NCI-H69 (cell line): ENCODE measurements at places on chromosomes 11 and 22.

GRCh38 chr11:40274017-40274416 lies 1185.4 kb downstream of the LRRC4C start:
- no peak for DNase-seq

GRCh38 chr22:50604256-50605001 lies 3.8 kb downstream of the MAPK8IP2 start:
- DNase-seq = no peak

- no peak for DNase-seq
These were observed 39.2 kb downstream of the USP35 start for GRCh38 chr11:78227921-78228320.

DNA sequence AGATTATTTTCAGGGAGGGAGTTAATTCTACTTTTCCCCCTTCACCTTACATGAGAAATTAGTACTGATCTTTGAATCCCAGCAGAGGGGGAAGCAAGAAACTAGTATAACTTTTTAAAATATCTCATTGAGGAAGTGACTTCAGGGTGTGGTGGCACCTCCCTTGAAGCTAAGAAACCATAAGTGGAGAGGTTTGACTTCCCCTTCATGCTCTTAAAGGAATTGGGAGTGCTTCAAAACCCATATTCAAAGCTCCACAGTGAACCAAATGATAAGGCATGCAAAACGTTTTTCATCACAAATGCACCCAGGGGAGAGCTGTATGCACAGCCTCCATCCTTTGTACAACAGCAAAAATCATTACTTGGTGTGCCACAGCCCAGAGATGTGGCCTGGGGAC lies 540 bp downstream of the MS4A14 start:
- no peak for DNase-seq

DNA sequence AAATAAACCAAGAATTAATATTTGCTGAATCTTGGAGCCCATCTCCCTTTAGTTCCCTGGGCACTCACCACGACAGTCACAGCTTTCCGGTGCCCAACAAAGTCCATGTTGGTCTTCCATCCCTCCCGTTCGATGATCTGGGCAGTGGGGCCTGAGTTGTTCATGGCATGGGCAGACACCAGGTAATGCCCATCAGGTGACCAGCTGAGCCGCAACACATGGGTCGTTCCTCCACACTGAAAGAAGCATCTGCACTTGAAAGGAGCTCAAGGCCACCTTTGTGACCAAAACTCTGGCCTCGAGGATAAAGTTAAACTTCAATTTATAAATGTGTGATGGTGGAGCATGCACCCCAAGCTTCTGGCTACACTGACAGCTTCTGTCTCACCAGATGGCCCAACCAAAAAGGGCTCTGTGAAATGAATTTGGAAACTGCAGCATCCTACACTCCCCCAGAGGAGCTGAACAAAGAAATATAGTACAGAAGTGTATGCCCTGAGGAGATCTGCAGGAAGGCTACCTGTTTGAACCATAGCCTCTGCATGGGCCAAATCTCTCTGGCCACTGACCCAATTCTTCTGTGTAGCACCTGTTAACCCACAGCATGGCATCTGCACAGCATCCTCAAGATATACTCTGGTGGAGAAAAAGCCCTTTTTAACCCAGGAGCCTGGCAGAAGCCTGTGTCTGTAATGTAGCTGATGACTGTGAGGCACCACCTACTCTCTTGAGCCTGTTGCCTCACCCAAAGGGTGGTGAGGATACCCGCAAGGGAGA lies 37.1 kb downstream of the HIRA start:
- no peak for DNase-seq

DNA sequence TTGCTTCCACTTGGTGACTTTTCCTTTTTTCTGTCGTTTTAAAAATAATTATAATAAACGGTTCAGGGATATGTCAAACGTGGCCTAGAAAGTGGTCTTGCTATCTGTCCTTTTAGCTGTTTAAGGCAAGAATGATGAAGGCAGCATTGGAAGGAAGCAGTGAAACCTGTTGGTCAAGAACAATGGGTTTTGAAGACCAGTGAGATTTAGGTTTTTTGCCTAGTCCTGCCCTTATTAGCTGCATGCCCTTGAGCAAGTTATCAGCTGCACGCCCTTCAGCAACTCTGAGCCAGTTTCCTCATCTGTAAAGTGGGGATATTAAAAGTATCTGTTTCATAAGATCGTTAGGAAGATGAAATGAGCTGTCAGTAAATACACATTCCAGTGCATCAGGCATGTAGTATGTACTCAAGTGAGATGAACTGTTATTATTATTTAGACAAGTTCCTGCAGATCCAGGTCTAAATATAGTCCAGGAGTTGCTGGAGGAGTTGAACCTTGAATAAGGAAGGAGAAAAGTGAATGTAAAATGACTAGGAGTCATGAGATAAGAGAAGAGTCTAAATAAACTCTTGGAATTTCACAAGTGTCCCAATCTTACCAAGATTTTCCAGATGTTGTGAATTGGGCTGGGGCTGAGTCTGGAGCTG lies 90.8 kb upstream of the HSD17B12 start:
- no peak for DNase-seq

- DNase-seq = no peak
These were observed 4.3 kb upstream of the RRM1 start for GRCh38 chr11:4090258-4090657.

- DNase-seq = no peak
These were observed 20.2 kb upstream of the TP53AIP1 start for GRCh38 chr11:128962896-128963295.

DNA sequence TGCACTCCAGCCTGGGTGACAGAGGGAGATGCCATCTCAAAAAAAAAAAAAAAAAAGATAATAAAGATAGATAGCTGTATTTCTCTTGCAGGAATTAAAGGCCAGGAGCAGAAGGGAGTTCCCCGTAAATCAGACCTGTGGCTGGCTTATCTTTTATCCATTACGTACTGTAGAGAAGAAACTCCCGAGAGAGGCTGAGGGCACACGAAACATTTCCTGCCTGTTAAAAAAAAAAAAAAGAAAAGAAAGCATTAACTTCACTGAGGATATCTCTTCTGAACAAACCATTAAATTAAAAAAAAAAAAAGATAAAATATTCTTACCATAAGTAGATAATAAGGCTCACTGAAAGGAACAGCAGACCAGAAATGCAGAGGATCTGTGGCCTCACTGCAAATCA lies 22.5 kb downstream of the P4HA3 start:
- no peak for DNase-seq

GRCh38 chr11:64598106-64598796 lies 7.2 kb downstream of the SLC22A12 start:
- DNase-seq = no peak

DNA sequence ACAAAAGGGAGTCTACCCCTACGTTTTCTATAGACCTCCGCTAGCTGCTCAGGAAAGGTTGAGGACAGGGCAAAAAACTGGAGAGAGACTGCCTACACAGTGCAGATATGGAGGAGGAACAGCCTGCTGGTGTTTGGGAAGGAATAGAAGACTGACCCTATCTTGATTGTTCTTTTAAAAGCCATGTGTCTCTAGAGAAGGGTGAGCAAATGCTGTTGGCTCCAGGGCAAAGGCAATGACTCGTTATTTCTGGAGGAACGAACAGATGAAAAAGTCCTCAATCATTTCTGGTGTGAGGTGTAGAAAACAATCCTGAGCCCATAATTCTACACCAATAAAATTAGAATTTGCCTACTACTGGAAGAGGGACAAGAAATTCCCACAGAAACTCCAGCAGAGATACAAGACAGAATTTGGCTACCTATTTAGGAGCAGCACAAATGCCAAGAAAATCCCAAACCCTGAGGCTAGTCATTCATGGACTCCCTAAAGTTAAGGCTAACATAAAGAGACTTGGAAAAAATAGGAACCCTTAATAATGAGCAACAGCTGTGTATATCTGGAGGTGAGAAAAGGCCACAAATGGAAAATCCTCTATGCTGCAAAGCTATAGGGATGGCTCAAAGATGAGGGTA lies 1206.3 kb upstream of the CNTN5 start:
- DNase-seq = peak; percentile 44

DNA sequence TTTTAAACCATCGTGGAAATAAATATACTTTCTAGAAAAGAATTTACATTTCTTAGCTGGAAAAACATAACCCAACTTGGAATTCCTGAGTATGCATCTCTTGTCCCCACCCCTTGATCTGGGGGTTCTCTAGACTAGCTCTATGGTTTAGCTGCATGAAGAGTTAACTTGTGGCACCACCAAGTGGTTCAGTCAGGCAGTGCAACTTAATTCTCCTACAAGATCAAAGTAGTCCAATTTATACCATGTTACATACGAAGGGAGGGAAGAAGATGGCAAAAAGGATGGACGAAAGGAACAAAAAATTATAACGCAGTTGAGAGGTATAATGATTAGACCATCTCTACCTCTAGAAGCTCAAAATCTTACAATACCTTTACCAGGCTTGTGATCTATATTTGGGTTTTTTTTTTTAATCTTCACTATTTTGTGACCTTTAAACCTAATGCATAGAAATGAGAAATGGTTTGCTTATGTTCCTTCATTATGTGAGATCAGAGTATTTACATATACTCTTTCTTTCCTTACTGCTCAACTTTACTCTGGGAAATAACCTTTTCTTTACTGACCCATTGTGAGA lies 28.5 kb upstream of the ALKBH3 start:
- DNase-seq = peak; percentile 73

GRCh38 chr11:44563711-44564110 lies 1.8 kb upstream of the CD82 start:
- no peak for DNase-seq

DNA sequence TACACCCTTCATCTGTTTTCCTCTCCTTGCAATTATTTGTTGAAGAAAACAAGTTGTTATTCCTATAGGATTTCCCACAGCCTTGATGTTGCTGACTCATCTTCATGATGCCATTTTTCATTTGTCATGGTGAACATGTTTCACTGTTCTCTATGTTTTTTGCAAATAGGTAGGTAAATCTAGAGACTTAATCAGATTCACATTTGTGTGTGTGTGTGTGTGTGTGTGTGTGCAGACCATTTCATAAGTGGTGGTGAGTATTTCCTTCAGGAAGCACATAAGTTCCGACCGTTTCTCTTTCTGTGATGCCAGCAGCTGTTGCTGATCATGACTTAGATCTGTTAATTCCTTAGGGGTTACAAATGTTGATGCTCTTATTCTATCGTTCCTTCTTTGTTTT lies 80.3 kb upstream of the IZUMO1R start:
- DNase-seq = no peak

- DNase-seq = no peak
These were observed 1053.8 kb downstream of the LRRC4C start for GRCh38 chr11:40405614-40406013.

DNA sequence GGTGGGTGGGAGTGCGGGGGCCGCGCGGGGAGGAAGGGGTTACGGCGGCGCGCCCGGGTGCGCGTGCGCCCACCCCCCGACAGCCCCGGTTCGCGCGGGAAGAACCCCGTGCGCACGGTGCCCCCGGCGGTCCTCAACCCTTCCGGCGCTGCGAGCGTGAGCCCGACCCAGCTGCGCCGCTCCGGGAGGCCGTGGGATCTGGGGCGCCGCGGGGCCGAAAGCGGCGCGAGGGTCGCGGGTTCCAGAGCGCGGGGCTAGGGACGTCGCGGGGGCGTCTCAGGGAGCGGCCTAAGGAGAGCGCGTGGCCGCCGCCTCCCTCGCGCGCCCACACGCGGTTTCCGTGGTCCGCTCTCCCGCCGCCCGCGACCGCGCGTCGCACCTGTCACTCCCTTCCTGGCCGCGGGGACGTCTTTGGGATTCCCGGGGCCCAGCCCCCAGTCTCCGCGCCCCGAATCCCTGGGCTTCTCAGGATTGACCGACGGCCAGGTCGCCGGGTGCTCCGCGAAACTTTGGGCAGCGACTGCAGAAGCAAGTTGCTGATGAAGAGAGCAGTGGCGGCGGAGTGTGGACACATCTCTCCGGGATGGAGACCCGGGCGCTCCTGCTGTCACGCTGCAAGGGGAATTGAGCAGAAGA lies 582 bp downstream of the SREBF2 start:
- peak; percentile 85 for DNase-seq

DNA sequence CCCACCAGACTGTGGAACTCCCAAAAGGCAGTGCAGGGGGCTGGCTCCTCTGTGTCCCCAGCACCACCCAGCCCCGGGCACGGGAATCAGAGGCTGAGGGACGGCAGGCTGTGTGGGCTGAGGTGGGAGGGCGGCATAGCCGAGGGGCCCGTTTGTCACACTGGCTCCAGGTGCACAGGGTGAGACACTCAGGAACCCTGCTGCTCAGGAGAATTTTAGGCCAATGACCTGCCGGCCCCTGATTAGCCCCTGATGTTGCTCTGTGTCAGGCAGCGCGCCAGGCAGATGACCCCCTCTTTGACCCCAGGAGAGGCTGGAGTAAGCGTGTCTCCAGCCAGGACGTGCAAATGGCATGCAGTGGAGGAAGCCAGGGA lies 52.7 kb downstream of the RTL6 start:
- no peak for DNase-seq

DNA sequence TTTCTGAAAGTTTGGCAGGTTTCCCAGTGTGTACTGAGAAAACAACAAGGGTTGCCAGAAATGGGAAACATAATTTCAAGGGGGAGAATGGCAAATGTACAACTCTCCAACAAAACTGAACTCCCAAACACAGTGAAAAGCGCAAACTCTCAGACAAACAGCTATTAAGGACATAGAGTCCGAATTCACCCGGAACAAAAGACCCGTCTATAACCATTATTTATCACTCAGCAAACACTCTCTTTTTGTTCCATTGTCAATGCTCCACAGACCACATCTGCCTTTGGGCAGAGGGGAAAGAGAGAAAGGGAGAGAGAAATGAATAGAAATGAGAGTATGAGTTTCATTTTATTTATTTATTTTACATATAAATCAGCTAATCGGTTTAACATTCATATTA lies 21.7 kb downstream of the KIRREL3 start:
- peak; percentile 98 for DNase-seq

DNA sequence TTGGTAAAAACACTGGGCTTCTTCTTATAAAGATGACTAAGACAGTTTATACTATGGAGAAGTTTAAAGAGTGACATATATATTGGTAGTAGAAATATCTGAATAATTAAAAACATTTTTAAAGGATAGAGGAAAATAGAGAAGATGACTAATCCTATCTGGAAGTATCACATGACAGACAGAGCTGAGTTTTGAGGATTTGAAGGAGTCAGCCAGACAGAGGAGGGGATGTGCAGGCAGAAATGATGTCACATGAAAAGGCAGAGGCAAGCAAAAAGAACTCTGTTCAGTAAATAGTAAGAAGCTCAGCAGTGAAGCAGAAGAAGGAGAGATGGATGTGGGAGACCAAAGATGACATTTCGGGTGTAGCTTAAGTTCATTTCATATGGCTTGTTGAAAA lies 1.6 kb downstream of the OR10A2 start:
- no peak for DNase-seq

DNA sequence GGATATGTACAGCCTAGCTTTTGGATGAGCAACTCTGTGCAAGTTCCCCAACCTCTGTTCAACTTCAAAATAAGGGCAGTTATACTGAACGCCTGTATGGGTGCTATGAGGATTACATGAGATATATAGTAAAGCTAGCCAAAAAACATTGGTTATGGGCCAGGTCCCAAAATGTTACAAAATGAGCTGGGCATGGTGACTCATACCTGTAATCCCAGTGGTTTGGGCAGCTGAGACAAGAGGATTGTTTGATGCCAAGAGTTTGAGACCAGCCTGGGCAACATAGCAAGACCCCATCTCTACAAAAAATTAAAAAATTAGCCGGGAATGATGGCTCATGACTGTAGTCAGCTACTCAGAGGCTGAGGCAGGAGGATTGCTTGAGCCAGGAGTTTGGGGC lies 118.4 kb downstream of the TEAD1 start:
- no peak for DNase-seq

GRCh38 chr11:117999354-117999993 lies 13.3 kb downstream of the IL10RA start:
- no peak for DNase-seq
